Upper lobe of right lung (tissue), 1 donor: ENCODE measurements at places on chromosomes 1 and 21. TPM values are rescaled to one million over a fixed set of nuclear protein-coding genes. Genes with fewer than 3 reads are reported as not detected.

CDC20 gene
- 1.8 TPM for total RNA-seq

DNA sequence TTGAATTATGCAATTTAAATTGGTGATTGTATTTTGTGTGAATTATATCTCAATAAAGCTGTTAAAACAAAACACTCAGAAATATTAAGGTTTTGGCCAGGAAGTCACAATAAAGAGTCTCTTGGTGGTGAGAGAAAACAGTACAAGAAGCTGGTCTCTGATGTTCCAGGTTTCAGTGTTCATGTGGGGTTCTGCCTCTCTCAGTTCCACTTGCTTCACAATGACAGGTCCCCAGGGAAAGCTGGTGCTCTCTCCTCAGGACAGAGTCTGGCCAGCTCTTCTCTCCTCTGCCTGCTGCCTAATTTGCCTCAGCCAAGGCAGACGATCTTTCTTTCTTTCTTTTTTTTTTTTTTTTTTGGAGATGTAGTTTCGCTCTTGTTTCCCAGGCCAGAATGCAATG, 342.9 kb upstream of the PLXNA2 start:
- no peak overlapping the region for H3K4me3 ChIP-seq
- H3K27ac ChIP-seq: no peak overlapping the region
- no peaks in the 10 kb centered on the region for H3K27me3 ChIP-seq
- no peaks in the 10 kb centered on the region for H3K4me1 ChIP-seq
- H3K36me3 ChIP-seq: no peaks in the 10 kb centered on the region

LGR6 gene
- total RNA-seq: 1.8 TPM

- no peaks in the 10 kb centered on the region for H3K27me3 ChIP-seq
- no peaks in the 10 kb centered on the region for H3K4me1 ChIP-seq
- no peak overlapping the region for H3K27ac ChIP-seq
- no peak overlapping the region for H3K4me3 ChIP-seq
- DNase-seq: no peak
- no peaks in the 10 kb centered on the region for H3K36me3 ChIP-seq
Observed at GRCh38 chr21:17393413-17393812, 119.4 kb upstream of the CXADR start.

G0S2 gene
- total RNA-seq: 36.5 TPM

GRCh38 chr21:38159355-38159754, 97.4 kb upstream of the KCNJ15 start:
- peaks cover 11% of the 10 kb centered on the region for H3K27me3 ChIP-seq
- H3K4me1 ChIP-seq: no peaks in the 10 kb centered on the region
- no peaks in the 10 kb centered on the region for H3K36me3 ChIP-seq
- H3K27ac ChIP-seq: no peak overlapping the region

INAVA gene
- total RNA-seq: 9.0 TPM

- no peaks in the 10 kb centered on the region for H3K36me3 ChIP-seq
- H3K27ac ChIP-seq: no peak overlapping the region
- DNase-seq: no peak
- no peak overlapping the region for H3K4me3 ChIP-seq
- no peaks in the 10 kb centered on the region for H3K4me1 ChIP-seq
Observed at GRCh38 chr21:28485301-28486022, 507.2 kb downstream of the LTN1 start.

GRCh38 chr1:19405195-19405760, 80.1 kb downstream of the CAPZB start:
- peaks cover 7% of the 10 kb centered on the region for H3K36me3 ChIP-seq
- H3K27me3 ChIP-seq: no peaks in the 10 kb centered on the region
- H3K27ac ChIP-seq: peak overlapping the region; percentile 20
- DNase-seq: no peak

DNA sequence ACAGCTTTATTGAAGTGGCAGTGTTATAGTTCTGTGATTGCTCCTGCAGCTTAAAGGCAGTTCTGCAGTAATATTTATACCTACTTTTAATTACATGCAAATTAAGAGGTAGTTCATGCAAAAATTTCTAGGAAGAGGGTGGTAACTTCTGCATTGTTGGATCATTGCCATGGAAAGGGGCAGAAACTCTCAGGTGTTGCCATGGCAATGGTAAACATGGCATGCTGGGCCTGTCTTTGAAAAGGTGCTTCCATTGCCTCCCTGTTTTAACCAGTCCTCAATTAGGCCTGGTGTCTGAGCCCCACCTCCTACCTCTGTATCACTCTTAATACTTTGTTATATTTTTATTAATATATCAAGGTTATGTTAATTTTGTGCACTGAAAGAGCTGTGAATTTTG, 104.7 kb downstream of the DISC1 start:
- no peaks in the 10 kb centered on the region for H3K27me3 ChIP-seq
- H3K4me1 ChIP-seq: no peaks in the 10 kb centered on the region
- no peaks in the 10 kb centered on the region for H3K36me3 ChIP-seq
- no peak overlapping the region for H3K27ac ChIP-seq
- no peak overlapping the region for H3K4me3 ChIP-seq
- no peak for DNase-seq

ZFP69 gene
- total RNA-seq: 2.8 TPM

FAM229A gene
- 9.3 TPM for total RNA-seq

GRCh38 chr21:32979598-32980268, 46.0 kb upstream of the OLIG2 start:
- no peak overlapping the region for H3K4me3 ChIP-seq
- H3K36me3 ChIP-seq: no peaks in the 10 kb centered on the region

DNA sequence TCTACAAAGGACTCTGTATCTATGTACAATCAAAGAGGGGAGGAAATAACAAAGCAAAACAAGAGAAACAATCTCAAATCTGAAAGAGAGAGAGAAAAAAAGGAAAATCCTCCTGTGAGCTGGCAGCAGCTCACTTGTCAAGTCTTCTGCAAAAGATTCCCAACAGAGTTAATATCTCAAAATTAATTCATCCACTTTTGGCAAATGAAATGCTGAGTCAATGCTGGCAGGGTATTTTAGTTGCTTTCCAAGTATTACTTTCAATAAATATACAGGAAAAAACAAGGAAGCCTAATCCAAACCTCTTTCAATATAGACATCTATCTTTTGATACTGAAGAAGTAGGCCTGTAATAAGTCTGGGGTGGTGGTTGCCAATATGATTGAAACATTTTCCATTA, 613.9 kb upstream of the NEGR1 start:
- H3K27me3 ChIP-seq: no peaks in the 10 kb centered on the region
- DNase-seq: no peak
- no peaks in the 10 kb centered on the region for H3K4me1 ChIP-seq
- H3K36me3 ChIP-seq: no peaks in the 10 kb centered on the region

- H3K27ac ChIP-seq: no peak overlapping the region
- no peaks in the 10 kb centered on the region for H3K4me1 ChIP-seq
- no peaks in the 10 kb centered on the region for H3K27me3 ChIP-seq
- H3K36me3 ChIP-seq: no peaks in the 10 kb centered on the region
- no peak overlapping the region for H3K4me3 ChIP-seq
- no peak for DNase-seq
Observed at GRCh38 chr21:21018821-21019220, 20.6 kb downstream of the NCAM2 start.

GRCh38 chr1:220776254-220776653, 10.5 kb upstream of the MTARC1 start:
- no peaks in the 10 kb centered on the region for H3K27me3 ChIP-seq
- no peak for DNase-seq
- no peaks in the 10 kb centered on the region for H3K4me1 ChIP-seq
- H3K36me3 ChIP-seq: peaks cover 16% of the 10 kb centered on the region
- no peak overlapping the region for H3K27ac ChIP-seq

CGN gene
- total RNA-seq: 62.5 TPM

DNA sequence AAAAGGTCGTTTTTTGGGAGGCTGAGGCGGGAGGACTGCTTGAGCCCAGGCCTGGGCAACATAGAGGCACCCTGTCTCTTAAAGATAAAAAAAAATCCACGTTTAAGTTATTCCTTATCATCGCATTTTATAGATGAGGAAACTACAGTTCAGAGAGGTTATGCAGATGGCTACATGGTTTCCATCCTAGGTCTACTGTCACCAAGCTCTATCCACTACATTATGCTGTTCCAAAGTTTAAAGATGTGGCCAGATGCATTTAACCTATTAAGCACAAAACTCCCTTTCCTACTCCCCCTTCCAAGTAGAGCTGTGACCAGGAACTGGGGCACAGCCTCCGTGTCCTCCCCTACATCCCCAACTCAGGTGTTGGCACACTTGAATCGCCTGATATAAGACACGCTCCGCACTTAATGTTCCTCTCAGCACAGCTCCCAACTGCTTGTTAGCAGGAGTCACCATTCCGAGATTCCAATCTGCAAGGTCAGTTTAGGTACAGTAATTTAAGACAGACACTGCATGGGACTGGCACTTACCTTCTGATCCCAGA, 1.3 kb downstream of the TAF5L start:
- peaks cover 34% of the 10 kb centered on the region for H3K4me1 ChIP-seq
- DNase-seq: no peak
- peak overlapping the region; percentile 78 for H3K4me3 ChIP-seq
- no peaks in the 10 kb centered on the region for H3K27me3 ChIP-seq
- H3K27ac ChIP-seq: peak overlapping the region; percentile 48

DNA sequence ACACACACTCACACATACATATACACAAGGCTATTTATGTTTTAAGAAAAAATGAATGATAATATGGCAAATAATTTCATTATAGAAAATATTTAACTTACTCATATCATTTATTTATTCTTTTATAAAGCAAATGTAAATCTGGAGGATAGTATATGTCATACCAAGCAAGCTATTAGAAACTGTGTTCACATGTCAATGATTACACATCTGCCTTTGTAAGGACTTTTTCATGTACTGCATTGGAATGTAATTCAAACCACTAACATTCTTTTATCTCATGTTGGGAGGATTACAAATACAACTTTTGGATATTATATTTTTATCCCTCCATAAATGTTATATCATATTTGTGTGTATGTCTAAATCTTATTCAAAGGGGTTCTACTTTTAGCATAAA, 1887.4 kb downstream of the NCAM2 start:
- no peaks in the 10 kb centered on the region for H3K27me3 ChIP-seq
- H3K27ac ChIP-seq: no peak overlapping the region
- DNase-seq: no peak
- no peak overlapping the region for H3K4me3 ChIP-seq
- H3K4me1 ChIP-seq: no peaks in the 10 kb centered on the region
- H3K36me3 ChIP-seq: no peaks in the 10 kb centered on the region
